ENCODE measurements at places on chromosomes 2 and 18. TPM values are rescaled to one million over a fixed set of nuclear protein-coding genes. Genes with fewer than 3 reads are reported as not detected.

DNA sequence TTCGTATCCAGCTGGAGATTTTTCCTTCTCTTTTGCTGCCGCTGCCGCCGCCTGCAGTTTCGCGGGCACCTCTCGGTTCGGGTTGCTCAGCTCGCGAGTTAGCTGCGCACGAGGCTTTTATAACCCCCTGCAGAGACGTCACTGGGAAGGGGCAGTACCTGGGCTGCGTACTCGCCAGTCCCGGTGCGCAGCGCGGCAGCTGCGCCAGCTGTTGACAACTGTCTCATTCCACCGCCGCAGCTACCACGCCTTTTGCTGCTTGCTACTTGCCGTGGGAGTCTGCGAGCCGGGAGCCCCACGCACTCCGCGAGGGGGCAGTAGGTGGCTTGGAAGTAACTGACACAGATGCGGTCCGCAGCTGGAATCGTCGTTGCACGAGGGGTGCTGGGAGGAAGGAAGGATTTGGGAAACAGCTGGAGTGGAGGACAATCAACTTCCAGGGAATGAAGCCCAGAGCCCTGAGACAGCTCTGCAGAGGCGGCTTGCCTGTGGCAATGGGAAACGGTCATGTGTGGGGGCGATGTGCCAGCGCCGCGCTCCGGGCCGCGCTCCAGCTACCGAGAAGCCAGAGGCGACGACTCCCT is at the start of gene TACR1:
Gene TACR1, minus strand, starts transcription at position 93 of the 584 bp plus-strand sequence. CDS start 586 bp downstream, outside the sequence.
- DNase-seq: peak; percentile 41

DNA sequence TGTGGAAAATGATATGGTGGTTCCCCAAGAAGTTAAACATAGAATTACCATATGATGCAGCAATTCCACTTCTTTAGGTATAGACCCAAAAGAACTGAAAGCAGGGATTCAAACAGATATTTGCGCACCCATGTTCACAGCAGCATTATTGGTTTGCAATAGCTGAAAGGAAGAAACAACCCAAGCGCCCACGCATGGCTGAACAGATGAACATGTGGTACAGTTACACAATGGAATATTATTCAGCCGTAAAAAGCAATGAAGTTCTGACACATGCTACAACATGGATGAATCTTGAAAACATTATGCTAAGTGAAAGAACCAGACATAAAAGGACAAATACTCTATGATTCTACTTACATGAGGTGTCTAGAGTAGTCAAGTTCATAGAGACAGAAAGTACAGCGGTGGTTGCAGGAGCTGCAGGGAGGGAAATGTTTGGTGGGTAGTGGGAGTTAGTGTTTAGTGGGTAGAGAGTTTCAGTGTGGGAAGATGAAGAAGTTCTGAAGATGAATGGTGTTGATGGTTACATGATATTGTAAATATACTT is 26.7 kb upstream of the ASPRV1 start:
- DNase-seq: no peak

DNA sequence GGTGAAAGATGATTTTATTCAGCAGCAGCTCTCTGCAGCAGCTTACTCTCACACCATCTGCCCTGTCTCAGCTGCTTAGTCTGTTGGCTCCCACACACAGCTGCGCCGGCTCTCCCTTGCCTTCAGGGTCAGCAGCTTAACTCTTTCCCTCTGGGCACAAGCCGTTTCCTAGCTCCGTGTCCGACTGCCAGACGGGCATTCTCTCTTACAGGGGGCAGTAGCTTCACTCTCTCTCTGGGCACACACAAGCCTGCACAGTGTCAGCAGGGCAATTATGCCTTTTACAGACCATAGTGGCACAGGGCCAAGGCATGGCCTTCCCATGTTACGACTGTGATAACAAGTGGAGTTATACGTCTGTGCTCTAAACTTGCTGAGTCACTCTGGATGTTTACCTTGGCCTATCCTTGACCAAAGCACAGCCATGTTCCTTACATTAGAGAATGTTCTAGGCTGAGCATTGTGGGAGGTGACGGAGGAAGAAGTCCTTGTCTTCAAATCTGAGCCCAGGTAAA is 31.7 kb downstream of the PCARE start:
- no peak for DNase-seq

GRCh38 chr2:111231532-111232252 is 111.0 kb downstream of the BCL2L11 start:
- DNase-seq: no peak

- no peak for DNase-seq
Measured at GRCh38 chr2:95393901-95394300, 8.6 kb upstream of the FAHD2A start.

GRCh38 chr2:239178484-239178883 is 222.3 kb downstream of the HDAC4 start:
- no peak for DNase-seq

DNA sequence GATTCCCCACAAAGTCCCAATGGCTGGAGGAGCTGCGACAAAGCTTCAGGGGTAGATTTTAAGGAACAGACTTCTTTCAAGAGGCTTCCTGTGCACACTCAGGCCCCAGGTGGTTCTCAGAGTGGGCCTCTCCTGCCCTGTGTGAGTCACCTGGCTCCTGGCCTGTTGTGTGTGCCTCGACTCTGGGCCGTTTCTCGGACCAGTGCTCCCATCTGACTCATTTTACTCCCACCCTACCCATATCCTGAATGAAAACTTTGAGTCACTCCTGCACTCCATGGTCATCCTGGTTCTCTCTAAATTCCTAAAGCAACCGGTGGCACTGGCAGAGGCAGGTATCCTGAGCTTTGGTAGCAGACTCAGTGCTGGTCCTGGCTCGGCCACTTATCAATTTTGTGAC is 84.1 kb downstream of the CELF4 start:
- no peak for DNase-seq

DNA sequence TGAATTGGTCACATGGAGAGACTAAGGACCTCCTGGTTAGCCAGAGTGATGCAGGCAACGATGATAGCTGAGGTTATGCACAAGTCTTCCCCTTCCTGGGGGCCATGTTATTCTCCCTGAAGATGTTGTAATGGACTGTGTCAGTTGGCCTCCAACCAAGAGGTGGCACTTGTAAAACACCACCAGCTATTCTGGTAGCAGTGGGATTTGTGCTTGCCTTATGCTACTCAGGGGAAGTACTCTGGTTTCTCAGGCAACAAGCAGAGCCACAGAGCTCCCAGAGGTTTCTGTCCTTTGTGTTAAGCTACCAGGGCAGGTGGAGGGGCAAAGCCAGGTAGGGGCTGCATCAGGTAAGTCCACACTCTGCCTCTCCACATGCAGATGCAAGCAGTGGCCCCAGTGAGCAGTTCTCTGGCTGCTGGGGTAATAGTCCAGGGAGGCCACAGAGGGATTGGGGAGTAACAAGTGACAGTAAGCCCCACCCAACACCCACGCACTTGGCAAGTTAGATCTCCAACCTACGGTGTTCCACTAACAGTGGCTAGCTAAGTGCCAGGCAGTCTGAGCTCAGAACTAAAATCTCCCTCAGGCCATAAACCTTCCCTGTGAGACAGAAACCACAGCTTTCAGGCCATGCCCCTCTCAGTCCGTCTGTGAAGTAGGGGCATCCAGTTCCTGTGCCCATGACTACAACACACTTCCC is 99.7 kb downstream of the RND3 start:
- DNase-seq: no peak

DNA sequence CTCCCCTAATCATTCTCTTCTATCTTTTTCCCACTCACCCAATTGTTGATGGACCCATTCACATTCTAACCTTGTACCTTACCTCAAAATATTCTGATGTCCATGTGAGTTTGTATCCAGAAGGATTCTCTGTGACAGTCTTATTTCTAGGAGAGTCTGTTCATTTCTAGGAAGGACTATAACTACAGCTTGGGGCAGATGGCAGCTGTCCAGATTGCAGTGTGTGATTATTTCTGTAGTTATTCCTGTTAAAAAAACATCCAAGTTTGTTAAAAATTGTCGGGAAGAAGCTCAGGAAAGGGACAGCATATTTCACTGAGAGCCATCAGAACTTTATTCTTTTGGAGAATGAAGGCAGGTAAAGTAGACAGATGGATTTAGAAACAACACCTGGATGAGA is 142.6 kb downstream of the RAPGEF4 start:
- no peak for DNase-seq

GRCh38 chr2:48134704-48135103 is 228.4 kb upstream of the FBXO11 start:
- DNase-seq: no peak

DNA sequence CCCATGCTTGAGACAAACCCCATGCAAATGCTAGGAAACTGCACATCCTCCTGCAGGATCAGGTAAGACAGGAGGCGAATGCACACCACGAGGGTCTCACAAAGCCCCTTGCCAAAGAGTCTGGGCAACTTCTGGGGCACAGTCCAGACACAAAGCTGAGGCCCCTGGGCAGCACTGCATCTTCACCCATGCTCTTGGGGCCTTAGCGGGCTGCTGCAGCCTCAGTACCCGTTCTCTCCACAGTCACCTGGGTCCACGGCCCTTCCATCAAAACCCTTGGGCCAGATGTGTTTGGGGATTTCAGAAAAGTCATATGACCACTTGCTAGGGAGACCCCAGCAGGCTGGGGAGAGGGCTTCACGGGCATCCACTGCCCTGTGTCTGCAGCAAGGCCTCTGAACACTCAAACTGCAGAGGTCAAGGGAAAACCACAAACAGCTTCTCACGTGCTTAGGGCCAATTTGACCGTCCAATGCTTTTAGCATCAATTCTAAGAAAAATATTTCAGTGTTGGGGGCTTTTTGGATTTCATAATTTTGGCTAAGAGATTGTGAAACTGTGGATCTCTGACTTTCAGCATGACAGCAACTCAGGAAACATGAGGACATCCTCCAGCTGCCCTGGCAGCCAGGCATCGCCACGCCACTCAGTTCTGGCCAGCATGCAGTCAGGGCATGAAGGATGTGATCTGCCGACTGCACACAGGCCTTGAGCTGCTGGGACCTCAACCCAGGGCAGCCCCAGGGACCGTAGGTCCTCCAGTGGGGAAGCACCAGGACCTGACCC is 20.0 kb downstream of the PASK start:
- DNase-seq: no peak

- no peak for DNase-seq
Measured at GRCh38 chr2:180846756-180847472, 133.5 kb upstream of the UBE2E3 start.

- no peak for DNase-seq
Measured at GRCh38 chr2:95500854-95501253, 16.3 kb upstream of the TRIM43B start.

- no peak for DNase-seq
Measured at GRCh38 chr2:212815453-212815852, 276.9 kb upstream of the ERBB4 start.

GRCh38 chr2:60495041-60495625 is 58.3 kb downstream of the BCL11A start:
- DNase-seq: no peak

GRCh38 chr2:188032786-188033185 is 258.9 kb upstream of the GULP1 start:
- no peak for DNase-seq

- DNase-seq: no peak
Measured at GRCh38 chr2:205103699-205104098, 558.4 kb downstream of the PARD3B start.

- DNase-seq: peak; percentile 61
Measured at GRCh38 chr2:72892506-72893173, 5.4 kb downstream of the SPR start.

DNA sequence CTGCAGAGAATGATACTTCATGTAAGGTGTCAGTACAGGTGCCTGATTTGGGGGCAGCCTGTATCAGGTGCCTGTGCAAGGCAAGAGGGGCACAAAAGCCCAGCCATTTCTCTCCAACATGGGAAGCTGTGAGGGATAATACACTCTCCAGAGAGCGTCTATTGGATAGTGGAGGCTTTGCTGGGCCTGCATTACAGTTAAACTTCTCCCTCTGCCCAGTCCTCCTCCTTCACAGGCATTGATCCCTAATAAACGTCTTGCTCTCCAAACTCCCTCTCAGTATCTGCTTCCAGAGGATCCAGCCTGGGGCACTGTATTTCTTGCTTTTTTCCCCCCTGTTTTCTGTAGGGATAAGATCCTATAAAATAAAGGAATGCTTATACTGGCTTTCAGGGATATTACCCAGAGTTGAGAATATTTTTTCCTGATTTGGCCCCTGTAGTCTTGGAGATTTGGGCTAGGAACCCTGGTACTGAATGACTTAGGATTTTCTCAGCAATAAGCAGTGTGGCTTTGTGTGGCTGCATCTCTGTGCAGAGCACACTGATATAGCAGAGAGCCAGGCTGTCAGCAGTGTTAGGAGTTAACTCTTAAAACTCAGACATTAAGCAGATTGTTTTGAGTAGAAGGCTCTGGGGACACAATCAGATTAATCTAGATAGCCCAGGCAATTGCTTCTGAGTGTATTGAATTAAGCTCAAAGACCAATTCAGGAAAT is 330.6 kb downstream of the CYRIA start:
- DNase-seq: no peak

DNA sequence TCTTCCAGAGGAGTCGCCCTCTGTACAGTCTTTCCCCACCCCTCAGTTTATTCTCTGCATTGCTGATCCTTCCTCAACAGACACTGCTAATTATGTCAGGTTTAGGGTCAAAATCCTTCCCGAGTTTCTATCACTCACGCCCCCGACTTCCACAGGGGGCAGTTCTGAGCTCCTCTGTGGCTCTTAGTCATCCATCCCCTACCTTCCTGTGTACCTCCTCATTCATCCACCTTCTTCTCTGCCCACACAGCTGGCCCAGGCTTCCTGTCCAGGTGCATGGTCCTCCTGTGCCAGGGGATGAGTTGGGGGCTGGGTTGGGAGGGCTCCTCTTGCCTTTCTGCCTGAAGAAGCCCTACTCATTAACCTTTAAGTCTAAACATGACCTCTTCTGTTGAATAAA is 202.9 kb downstream of the ARL4C start:
- DNase-seq: no peak

DNA sequence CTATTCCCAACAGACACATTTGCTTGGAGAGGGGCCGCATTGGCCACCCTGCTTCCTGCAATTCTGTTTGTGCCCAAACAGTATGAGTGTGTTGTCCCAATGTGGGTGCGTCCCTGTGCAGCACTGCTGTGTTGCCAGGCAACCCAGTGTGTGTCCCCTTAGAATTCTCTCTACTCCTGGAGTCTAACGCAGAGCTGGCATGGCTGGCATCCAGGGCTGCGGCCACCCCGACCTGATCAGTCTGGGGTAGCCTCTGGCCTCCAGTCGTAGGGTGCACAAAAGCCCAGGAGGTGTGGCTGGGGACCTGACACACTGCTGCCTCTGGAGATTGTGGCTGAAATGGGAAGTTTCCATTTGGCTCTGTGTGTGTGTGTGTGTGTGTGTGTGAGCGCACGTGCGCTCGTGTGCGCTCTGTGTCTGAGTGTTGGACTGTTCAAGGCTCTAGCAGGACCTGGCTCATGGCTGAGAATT is 48.0 kb downstream of the TEX44 start:
- no peak for DNase-seq

Gene TRABD2A
- 0.15 TPM for polyA plus RNA-seq

Gene PLCL1
- not detected for polyA plus RNA-seq

Gene LCT
- not detected for polyA plus RNA-seq

Gene DNER
- not detected for polyA plus RNA-seq

Gene LRP2
- polyA plus RNA-seq: 0.07 TPM

Gene G6PC2
- not detected for polyA plus RNA-seq

Gene HOXD13
- polyA plus RNA-seq: not detected

Gene KYNU
- polyA plus RNA-seq: 13.7 TPM

Gene TEX44
- polyA plus RNA-seq: not detected

Gene SERPINB3
- polyA plus RNA-seq: not detected

Gene RTKN
- 187 TPM for polyA plus RNA-seq

Gene GPR45
- polyA plus RNA-seq: not detected

Gene SERPINB10
- polyA plus RNA-seq: not detected

Gene BCL2
- polyA plus RNA-seq: 0.07 TPM
